G401 (cell line): ENCODE measurements at places on chromosomes 1 and 21.
A peak's percentile ranks its signal among the peaks of the same experiment; 100 is the strongest.

GRCh38 chr1:50968821-50969610, 1.0 kb upstream of the CDKN2C start:
- DNase-seq: peak; percentile 23

GRCh38 chr1:33965086-33965485, 101.2 kb downstream of the HMGB4 start:
- no peak for DNase-seq

DNA sequence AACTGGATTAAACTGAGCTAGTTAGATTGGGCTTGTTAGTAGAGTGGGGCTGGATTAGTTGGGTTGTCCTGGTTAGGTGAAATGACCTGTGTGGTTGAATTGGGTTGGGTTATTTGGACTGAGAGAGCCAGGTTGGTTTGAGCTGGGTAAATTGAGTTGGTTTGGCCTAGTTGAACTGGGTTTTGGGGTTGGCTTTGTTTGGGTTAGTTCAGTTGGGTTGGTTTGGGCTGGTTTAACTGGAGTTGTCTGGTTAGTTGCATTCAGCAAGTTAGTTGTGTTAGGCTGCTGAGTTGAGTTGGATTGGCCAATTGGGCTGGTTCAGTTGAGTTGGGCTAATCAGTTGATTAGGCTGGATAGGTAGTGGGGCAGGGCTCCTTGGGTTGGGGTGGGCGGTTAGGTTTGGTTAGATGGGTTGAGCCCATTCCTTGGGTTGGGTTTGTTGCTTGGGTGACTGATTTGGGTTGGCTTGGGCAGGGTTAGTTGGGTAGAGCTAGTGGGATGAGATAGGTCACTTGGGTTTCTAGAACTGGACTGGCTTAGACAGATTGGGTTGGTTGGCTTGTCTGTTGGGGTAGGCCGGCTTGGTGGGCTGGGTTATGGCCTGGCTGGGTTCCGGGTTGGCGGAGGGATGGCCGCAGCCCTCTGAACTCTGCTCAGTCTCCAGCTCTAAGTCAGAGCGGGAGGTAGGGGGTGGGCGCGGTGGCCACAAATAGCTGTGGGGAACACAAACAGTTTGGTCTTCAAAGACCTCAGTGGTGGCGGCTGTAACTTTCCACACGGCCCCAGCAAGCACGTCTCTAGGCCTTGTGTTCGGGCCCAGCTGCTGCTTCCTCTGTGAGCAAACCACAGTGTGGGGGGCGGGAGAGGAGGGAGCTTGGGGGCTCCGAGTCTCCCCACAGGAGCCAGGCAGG, 67.2 kb upstream of the RUNX3 start:
- no peak for DNase-seq

DNA sequence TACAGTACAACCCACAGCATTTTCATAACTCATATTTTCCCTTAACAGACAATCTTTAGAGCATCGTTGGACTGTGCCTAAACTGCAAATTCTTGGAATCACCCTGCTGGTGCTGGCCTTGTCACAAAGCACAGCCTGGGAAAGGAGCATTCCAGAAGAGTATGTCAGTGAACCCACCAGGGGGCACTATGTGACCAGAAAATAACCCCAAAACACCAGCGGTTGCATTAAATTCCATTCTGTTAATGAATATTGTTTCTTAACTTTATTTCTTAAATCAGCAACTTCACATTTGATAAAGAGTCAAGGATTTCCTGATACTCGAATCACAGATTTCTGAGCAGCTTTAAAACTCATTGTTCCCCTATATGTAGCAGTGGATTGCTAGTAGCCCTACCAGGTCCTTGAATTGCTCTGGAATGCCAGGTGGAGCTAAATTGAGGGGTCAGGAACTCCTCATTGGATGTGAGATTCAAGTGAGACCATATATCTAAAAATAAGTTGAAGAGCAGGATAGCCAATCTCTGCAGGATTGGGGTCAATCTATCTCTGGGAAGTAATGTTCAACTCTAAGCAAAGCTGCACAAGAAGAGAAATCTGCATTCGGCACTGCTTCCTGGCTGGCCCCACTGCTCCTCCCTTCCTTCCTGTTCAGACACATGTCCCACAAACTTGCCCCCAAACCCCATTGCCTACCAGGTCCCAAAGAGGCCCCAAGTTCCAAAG, 12.7 kb upstream of the RAB4A start:
- peak; percentile 83 for DNase-seq

DNA sequence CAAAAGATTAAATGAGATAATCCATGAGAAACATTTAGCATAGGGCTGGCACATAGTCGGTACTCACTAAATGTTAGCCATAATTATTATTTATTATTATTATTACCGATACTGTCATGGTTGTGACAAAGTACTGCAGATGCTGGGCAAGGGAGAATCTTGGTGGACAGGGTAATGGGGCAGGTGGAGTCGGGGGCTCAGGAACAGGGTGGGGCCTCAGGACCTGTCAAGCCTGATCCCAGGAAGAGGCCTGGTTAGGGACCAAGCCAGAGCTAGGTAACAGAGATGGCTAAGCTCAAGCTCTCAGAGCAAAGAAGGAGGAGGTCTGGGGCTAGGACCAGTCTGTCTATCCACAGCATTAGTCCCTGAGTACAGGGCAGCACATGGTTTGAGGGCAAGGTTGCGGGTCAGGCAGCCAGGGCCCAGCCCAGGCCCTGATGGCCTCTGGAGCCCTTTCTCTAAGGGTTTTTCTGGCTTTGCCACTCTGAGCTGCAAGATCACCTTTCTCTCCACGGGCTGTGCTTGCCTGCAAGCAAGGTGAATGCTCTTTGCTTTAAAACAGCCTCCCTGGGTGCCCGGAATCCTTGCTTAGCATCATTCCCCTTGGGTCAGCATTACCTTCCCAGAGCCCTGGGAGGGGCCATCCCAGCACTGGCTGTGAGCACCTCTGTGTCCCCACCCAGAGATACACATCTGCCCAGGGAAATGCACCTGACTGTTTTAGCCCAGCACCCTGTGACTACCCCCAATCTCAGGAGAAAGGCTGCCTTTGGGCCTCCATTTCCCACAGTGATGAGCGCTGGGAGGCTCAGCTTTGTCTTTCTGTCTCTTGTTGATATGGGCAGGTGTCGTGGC, 572.0 kb downstream of the PTPRU start:
- DNase-seq: no peak

DNA sequence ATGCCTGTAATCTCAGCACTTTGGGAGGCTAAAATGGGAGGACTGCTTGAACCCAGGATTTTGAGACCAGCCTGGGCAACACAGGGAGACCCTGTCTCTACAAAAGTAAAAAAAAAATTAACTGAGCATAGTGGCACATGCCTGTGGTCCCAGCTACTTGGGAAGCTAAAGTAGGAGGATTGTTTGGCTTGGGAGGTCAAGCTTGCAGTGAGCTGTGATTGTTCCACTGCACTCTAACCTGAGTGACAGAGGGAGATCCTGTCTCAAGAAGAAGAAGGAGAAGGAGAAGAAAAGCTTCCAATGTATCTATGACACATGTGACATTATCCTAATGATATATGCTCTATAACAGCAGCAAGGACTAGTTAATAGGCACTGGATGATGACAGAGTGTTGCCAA, 20.1 kb upstream of the ARHGAP29 start:
- DNase-seq: no peak

DNA sequence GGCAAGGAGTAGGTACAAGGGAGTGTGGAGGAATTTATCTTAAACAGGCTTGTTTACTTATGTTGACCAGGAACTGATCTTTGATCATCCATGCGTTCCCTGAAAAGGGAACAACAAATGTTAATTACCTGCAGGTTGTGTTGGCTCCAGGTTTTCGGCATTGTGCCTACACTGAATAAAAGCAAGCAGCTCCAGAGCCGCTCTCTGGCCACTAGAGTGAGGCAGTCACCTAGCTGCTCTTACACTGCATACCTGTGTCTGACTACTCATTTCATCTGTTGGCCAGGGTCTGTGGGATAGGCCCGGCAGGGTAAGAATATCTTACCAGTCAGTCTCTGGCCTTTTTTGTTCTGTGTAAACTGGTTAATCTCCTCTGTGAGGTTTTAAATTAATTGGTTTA, 183.6 kb downstream of the HFM1 start:
- no peak for DNase-seq

- DNase-seq: no peak
Measured at GRCh38 chr1:241225741-241226140, 131.3 kb downstream of the RGS7 start.

DNA sequence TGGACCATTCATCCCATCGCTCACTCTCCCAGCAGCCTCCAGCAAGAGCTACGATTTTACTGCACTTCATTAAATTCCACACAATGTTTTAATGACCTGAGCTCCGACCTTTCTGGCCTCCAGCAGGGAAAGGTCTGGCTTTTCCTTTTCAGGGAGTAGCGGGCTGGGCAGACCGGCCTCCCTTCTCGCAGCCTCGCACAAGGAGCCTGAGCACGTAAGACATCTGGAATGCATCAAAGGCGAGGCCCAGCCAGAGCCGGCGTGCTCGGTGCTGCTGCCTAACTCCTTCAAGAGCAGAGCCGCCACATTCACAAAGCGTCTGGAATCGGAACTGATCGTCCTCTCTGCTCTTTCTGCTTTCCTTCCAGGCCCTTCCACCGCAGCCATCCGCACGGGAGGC, 32.5 kb upstream of the FHAD1 start:
- peak; percentile 64 for DNase-seq

DNA sequence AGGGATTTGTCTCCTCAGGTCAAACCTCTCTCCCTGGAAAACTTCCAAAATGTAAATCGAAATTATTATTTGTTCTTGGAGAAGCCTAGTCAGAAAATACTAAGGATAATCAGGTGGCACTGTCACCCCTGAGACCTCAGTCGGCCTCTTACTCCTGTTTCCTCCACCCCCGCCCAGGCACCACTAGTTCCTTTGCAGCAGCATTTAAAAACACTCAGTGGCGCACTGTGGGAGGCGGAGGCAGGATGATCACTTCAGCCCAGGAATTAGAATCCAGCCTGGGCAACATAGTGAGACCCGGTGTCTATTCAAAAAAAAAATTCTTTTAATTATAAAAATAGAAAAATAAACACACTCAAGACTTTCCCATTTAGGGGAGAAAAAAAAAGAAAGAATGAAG, 18.0 kb upstream of the IFNAR2 start:
- no peak for DNase-seq

DNA sequence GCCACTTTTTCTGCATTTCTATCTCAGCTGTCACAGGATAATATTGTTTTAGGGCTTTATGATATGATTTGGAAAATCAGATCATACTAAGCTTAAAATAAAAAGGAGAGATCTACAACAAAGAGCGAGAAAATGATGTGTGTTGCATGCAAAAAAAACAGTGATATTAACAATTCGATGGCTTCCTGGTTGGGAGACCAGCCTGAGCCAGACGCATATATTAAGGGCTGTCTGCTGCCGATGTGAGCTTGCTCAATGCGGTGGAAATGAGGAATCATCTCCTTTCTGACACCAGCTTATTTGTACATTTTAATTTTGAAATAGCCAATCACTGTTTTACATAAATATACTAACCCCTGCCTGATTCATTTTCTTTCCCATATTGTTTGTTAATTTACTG, 862.6 kb downstream of the USP25 start:
- DNase-seq: peak; percentile 48

DNA sequence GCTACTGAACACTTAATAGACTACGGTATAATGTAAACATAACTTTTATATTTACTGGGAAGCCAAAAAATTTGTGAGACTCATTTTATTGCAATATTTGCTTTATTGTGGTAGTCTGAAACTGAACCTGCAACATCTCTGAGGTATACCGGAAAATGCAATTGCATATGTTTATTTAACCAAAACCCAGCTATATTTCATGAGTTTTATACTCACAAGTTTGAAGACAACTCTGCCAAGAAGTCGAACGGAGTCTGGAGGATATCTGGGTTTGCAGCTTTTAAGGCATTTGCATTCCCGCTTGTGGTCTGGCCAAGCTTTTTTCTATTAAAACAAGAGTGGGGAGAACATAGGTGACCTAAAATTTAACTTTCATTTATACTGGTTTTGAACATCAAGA, 171.9 kb downstream of the SMYD3 start:
- no peak for DNase-seq

- no peak for DNase-seq
Measured at GRCh38 chr1:59977075-59977410, 50.5 kb upstream of the CYP2J2 start.

- DNase-seq: no peak
Measured at GRCh38 chr21:25370311-25370744, 237.0 kb downstream of the MRPL39 start.

GRCh38 chr1:235911876-235912275, 45.2 kb upstream of the LYST start:
- DNase-seq: no peak

DNA sequence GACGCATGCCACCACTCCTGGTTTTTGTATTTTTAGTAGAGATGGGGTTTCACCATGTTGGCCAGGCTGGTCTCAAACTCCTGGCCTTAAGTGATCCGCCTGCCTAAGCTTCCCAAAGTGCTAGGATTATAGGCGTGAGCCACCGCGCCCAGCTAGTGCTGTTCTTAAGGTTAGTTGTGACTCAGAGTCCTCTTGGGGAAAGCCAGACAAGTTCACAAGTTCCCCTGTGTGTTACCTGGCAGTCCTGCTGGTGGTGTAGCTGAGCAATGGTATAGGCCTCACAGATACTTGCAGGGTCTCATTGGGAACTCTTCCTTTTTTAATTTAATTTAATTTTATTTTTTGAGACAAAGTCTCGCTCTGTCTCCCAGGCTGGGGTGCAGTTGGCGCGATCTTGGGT, 10.6 kb downstream of the CFAP126 start:
- DNase-seq: no peak

GRCh38 chr1:179314928-179315327, 21.3 kb downstream of the SOAT1 start:
- DNase-seq: no peak

DNA sequence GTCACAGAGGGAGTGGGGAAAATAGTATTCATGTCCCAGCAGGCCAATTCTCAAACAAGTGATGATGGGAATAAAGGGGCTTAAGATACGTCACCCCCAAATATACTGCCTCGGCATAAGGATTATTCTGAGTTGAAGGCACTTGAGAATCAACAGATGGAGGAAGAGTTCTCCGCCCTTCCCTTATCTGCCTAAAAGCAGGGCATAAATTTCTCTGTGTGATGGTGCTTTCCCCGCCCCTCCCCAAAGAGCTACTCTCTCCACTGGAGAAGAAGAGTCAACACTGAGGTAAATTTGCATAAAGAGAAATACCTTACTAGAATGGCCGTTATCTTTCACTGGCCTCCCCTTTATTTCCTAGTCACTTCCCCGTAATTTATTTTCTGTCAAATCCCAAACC, 18.7 kb downstream of the BECN2 start:
- DNase-seq: no peak

GRCh38 chr1:237953238-237953637, 62.5 kb upstream of the ZP4 start:
- DNase-seq: no peak
